ENCODE measurements at places on chromosomes 6 and 20.

- no peak for DNase-seq
Measured at GRCh38 chr6:111367393-111368088, 115.5 kb downstream of the REV3L start.

- no peak for DNase-seq
Measured at GRCh38 chr20:51854921-51855320, 52.6 kb upstream of the SALL4 start.

DNA sequence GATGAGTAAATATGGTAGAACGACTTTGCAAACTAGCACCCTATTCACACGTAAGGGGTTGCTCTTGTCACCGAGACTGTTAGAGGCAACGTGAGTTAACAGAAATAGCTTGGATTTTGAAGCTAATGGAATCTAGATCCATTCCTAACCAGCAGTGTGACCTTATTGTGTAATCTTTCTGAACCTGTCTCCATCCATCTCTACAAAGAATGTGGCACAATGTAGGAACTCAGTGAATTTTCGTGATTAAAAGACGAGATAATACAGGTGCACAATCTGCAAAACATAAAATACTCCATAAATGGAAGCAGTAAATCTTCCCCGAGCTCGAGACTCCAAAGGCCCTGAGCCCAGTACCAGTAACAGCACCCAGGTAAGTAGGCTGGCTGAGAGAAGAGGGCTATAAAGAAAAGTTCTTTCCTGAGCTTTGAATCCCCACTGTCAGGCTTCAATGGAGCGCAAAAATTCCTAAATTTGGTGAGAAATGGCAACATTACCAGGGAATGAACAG lies 801 bp upstream of the KIFC1 start:
- DNase-seq: no peak

- DNase-seq: no peak
Measured at GRCh38 chr6:25709761-25710160, 44.8 kb upstream of the SLC17A4 start.

DNA sequence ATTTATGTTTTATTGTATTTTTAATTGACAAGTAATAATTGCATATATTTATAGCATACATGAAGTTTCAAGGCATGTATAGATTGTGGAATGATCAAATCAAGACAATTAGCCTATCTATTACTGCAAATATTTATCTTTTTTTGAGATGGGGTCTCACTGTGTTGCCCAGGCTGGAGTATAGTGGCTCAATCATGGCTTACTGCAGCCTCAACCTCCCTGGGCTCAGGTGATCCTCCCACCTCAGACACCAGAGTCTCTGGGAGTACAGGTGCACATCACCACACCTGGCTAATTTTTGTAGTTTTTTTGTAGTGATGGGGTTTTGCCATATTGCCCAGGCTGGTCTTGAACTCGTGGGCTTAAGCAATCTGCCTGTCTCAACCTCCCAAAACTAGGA lies 16.2 kb upstream of the FUCA2 start:
- DNase-seq: no peak

DNA sequence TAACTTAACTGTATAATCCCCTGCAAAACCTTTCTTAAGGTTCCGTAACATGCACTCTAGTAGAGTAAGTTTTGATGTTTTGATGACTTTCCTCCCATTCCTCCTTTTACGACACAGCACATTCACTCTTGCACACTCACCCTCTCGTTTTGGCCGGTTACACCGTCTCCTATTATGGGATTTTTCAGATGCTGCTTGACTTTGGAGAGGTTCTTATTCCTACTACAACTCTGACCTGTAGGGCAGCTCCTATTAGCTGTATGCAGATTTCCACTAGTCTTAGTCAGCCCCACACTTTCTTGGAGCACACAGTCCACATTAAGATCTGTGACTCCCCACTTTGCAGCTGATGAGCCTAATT lies 223.7 kb upstream of the SYNCRIP start:
- no peak for DNase-seq

DNA sequence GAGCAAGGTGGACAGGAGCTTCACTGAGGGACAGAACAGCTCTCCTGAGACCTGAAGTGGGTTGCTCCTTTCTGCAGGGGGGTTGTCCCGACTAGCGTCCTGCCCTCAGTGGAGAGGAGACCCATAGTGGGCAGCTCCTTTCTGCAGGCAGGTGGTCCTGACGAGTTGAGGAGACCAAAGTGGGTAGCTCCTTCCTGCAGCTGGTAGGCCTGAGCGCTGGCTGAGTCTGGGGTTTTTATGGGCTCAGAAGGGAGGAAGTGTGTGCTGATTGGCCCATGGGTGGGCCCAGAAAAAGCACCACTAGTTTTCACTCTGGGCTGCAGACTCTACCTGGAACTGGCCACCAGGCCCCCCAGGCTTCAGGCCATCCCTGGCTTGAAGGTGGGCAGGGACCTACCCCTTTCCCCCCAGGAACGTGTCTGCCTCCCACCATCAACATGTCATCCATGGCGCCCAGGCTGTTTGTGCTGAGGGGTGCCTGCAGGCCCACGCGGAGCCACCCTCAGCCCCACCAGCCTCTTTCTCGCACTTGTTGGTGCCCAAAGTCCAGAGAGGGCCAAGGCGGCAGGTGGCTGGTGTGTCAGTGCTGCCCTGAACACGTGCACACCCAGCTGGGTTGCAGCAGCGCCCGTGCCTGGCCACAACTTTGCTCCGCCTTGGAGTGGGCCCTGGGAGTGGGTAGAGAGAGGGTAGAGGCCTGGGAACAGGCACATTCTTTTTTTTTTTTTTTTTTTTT lies 1.6 kb upstream of the DEK start:
- DNase-seq: no peak

GRCh38 chr6:42266538-42266937 lies 48.9 kb upstream of the MRPS10 start:
- no peak for DNase-seq

- DNase-seq: no peak
Measured at GRCh38 chr20:7274870-7275269, 507.4 kb downstream of the BMP2 start.

DNA sequence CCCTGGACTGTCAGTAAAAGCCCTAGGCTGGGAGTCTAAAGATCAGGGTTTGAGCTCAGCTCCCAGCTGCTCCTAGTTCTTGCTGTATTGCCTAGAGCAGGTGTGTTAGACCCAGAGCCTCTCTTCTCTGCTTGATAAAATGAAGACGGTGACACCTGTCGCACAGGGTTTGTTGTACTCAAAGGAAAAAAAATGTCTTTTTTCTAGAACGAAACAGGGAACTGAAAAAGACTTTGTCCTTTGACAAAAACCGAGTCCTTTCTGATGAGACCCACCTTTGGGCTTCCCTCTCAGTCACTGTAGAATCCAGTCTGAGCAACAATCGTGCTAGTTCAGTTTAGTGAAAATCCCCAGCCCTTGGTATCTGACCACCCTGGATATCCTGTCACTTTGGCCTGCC lies 102.1 kb upstream of the LAMP5 start:
- DNase-seq: no peak

DNA sequence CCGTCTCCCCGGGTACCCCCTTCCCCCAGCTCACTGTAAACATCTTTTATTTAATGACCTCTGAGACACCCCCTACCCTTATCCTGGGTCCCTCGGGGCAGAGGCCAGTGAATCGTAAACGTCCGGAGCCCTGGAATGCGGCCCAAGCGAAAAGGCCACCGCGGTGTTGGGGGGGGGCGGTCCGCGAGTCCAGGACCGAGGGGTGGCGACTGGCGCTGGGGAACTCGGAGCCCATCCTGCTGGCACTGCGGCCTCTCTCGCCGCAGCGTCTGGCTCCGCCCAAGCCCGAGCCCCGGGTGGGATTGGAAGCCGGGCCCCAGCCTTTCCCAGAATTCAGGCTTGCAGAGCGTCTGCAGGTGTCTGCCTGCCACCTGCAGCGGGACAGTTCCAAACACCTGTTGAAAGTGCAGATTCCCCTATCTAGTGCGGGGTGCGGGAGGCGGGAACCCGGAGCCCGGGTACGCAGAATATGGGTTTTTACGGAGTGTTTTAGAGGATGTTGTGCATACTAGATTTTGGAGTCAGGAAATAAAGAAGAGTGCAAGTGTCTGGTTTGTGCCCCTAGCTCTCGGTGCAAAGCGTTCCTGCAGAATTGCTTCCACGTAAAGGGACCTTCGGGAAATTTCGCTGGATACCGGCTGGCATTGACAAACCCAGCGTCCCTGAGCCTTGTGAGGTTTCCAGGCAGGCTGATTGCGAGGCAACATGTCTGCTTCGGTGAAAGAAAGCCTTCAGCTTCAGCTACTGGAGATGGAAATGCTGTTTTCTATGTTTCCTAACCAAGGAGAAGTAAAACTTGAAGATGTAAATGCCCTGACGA lies 800 bp downstream of the RWDD2A start:
- peak; percentile 59 for DNase-seq

DNA sequence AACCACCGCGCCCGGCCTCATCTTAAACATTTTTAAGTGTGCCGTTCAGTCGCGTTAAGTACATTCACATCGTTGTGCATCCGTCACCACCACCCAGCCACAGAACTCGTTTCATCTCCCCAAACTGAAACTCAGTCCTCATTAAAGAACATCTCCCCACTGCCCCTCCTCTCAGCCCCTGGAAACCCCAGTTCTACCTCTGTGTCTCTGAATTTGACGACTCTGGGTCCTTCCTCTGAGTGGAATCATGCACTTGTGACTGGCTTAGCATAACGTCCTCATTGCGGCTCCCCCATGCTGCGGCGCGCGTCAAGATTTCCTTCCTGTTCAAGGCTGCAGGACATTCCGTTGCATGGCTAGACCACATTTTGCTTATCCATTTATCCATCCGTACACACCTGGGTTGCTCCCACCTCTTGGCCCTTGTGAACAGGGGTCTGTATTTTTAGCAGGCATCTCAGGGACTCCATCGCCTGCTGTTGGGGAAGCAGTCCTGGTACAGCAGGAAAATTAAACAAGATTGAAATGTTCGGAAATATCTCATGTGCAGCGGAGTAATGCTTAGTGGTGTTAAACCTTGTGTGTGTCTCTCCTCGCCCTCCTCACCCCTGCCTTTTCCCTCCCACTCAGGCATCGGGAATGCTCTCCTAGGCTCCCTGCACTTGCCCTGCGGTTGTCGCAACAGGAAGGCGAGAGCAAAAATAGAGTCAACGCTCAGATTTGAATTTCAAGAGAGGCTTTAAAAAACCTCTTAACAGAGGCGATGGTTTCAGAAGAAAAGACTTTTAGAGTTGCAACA lies 127.9 kb downstream of the PXDC1 start:
- peak; percentile 59 for DNase-seq

GRCh38 chr6:104955927-104956730 lies 778 bp upstream of the LIN28B start:
- DNase-seq: no peak

DNA sequence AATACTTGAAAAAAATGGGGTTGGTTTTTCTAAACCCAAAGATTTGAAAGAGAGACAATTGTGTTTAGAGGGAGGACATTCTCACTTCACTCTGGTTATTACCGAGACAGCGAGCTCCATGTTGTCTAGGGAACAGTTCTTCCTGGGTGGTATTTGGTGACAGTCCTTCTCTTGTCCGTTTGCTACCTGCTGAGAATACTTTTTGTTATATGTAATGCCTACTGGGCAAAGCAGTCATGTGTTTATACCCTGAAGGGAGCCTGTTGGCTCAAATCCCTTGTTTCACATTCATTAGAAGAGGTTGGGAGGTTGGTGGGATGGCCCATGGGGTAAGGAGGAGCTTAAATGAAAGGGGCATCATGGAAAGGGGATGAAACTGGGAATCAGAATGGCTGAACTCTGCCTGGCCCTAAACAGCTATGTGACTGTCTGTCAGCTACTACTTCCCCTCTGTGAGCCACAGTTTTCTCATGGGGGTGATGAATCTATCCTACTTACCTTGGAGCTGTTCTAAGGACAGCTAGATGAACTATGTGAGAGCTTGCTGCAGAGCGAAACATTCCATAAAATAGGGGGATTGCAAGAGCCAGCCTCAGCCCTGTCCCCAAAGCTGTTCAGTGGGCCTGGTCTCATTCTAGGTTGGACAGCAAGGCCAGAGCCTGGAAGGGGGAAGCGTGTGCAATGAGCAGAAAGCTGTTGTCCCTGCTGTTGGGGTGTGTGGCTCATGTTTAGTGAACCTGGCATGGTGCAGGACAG lies 43.5 kb downstream of the FNDC1 start:
- no peak for DNase-seq

DNA sequence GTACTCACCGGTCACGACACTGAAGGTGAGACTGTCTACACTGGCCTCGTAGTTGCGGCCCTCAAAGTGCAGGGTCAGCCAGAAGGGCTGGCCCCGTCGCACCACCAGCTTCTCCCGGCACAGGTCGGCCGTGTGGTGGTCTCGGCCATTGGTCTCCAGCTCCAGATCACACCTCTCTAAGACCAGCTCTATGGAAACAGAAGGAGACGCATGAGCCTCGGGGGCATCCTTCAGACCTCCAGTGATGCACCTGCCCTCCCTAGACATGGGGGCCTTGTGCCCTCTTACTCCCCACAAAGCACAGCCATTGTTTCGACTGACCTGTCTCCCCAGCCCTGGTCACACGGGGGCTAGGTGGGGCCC lies 3.7 kb downstream of the TGM2 start:
- DNase-seq: no peak

- no peak for DNase-seq
Measured at GRCh38 chr20:23962272-23962671, 26.3 kb downstream of the GGTLC1 start.

DNA sequence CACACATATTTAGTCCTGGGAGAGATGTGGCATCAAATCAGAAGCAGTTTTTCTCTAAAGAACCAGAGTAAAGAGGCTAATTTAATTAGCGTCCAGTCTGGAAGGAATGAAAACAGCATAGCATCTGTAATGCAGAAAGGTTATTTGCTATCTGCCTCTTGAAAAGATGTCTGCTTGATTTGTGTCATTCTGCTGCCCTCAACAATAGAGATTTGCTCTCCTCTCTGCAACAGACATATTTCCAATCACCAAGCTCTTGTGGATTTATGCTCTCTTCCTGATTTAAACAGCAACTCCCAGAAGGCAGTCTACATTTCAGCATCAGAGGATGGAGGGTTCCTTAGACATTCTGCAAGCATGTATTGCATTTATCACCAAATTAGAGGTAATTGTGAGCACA lies 53.5 kb upstream of the AKAP12 start:
- DNase-seq: no peak

DNA sequence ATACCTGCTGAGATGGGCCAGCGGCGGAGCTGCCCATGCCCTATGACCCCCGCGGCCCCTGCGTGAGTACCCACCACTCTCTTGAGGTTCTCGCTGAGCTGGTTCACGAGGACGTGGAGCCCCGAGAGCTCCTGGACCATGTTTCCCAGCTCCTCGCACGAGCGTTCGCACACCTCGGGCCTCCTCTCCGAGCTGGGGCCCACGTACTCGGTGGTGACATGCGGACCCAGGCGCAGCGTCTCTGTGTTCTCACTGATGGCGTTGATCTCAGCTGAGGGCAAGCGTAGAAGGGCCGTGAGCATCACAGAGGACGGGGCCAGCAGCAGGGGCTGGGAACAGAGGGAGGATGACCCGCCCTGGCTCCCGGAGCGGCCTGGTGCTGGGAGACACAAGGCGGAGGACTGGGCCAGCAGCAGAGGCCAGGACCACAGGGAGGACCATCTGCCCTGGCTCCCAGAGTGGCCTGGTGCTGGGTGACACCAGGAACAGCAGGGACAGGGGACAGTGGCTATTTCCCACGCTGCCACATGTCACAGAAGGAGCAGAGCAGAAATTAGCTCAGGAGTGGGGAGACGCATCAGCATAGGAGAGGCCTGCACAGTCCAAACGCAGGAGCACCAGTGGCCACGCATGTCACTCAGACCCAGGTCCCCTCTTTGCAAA lies 11.8 kb downstream of the THBS2 start:
- no peak for DNase-seq

Measured in activated CD8-positive, alpha-beta memory T cell treated with anti-CD3 and anti-CD28 coated beads, Interleukin-2, amount 50 U/mL, for 48 hours (primary cell).